ENCODE measurements at places on chromosomes 11 and 22.

GRCh38 chr11:131748151-131749050 lies 378.0 kb downstream of the NTM start:
- no peak for DNase-seq

- DNase-seq: no peak
Observed at GRCh38 chr11:93942176-93942575, 79.0 kb upstream of the HEPHL1 start.

GRCh38 chr11:116849486-116849885 lies 12.1 kb upstream of the APOA1 start:
- DNase-seq: no peak

DNA sequence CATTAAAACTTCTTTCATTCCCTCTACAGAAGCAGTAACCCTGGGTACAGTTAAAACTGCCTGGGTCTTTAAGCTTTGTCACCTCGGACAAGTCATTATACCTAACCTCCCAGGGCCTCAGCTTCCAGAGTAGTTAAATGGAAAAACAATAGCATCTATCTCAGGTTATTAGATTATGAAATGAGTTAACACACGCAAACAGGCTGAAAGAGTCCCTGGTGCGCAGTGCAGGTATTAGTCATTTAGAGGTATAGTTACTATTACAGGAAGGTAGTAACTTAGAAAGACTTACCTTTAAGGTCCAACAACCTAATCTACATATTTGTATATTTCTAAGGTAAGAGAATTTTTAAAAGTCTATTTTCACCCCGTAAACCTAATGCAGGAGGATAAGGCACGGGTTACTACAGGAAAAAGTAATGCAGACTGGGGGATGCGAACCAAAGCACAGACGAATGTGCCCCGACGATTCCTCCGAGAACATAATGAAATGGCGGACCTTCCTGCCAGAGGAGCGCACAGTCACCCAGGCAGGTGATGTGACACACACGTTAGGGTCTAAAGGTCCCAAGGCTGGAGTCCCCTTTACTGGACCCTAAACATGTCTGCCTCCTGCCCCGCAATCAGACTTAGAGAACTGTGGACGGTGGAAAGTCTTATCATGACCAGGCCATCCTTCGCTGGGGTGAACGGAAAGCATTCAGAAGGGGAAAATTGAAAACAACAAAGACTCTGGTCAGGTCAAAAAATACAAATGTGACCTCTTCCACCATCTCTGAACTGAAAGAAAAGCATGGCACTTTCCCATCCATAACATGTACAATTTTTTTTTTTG lies 1.3 kb downstream of the NAP1L4 start:
- peak; percentile 13 for DNase-seq

DNA sequence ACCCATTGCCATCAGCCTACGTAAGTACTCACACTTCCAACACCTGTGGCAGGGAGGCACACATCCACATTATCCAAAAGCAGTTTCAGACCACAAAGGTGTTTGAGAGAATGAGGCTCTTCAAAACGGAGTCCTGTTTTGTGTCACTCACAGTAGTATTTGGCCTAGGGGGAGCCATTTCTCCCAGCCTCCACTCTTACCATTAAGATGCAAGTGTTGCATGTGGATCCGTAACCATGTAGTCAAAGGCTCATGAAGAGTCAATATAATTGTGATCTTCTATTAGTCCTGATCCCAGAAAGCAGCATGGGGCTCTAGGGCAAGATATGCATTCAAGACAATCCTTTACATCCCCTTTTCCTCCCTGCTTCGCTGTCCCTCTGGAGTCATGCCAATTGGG lies 41.5 kb downstream of the IL10RA start:
- no peak for DNase-seq

- no peak for DNase-seq
Observed at GRCh38 chr11:4559527-4560440, 14.8 kb downstream of the OR52M1 start.

GRCh38 chr22:29765905-29766631 lies 739 bp downstream of the ZMAT5 start:
- DNase-seq: no peak

GRCh38 chr11:97742717-97743116 lies 1278.0 kb upstream of the CNTN5 start:
- no peak for DNase-seq

DNA sequence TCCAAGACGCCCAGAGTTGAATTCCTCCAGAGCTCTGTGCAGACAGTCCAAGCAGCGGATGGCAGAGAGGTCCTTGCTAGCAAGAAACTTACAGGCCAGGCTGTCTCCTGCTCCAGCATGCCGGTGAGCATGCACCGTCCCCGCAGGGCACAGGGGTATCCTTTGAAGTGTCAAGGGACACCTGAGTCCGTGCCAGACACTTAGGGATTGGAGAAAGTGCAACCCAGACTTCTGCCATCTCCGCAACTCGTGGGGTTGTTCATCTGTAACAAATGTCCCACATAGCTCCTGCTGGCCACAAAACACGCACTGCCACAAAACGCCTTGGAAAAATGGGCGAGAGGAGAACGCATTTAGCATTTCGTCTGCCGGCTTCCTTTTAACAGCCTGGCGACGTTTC lies 13.3 kb downstream of the TSPO start:
- DNase-seq: no peak

DNA sequence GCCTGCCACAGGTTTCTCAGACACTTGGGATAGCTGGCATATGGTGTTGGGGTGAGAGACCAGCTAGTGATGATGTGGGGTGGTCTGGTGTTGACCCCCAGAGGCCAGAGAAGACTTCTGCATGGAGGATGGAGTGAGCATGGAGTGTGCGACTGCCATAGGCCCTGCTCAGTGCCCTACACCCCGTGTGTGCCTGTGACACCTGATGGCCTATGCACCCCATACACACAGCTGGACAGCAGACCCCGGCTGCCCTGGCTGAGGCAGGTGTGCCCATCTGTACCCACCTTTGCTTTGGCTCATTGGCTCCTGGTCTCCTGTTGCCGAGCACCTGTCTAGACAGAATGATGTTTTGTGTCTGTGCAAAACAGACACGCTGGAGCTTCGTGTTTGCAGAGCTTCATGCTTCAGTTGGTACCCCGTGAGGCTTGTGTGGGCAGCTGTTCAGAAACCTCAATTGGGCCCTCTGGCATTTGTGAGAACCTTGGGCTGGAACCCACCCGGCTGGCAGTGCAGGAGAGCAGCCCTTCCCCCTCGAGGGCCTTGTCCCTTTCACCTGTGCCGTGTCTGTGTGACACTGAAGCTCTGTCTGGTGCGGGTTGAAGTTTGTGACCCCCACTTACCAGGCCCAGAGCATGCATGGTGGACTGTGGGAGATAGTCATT lies 27.6 kb downstream of the BCR start:
- DNase-seq: no peak

- no peak for DNase-seq
Observed at GRCh38 chr22:17562906-17563870, at the start of gene SLC25A18. Gene SLC25A18, plus strand, starts transcription at chr22:17563498. Its CDS starts 16,447 bp downstream, at chr22:17579945.

- no peak for DNase-seq
Observed at GRCh38 chr11:95655536-95655935, 134.0 kb downstream of the FAM76B start.

GRCh38 chr22:19353363-19354131 lies 62.0 kb upstream of the CLTCL1 start:
- DNase-seq: no peak

DNA sequence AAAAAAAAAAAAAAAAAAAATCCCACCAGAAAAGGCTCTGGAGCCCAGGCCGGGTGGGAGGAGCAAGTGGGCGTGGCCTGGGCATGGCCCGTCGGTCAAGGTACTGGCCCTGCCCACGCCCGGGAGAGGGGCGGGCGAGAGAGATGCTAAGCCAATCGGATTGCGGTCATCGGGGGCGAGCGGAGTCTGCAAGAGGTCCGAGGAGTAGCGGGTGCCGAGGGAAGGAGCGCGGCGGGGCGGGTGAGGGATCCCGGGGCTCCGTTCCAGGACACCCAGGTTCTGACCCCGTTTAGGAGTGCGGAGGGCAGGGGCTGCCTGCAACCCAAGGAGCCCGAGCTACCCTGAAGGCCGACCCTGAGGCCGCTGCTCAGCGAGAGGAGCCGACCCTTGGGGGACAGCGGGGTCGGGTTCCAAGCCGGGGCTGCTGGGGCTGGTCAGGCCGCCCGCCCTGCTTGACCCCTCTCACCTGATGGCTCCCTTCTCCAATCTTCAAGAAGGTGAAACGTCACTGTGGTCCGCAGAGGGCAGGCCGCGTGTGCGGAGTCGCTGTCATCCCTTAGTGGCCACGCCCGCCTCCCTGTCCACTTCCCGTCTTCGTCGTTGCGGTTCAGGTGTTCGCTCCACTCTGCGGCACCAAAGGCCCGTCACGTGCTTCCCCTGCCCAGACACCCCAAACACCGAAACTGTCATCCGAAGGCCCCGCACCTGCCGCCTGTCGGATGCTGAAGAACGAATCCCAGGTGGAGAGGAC lies 11.1 kb upstream of the TAB1 start:
- peak; percentile 29 for DNase-seq

DNA sequence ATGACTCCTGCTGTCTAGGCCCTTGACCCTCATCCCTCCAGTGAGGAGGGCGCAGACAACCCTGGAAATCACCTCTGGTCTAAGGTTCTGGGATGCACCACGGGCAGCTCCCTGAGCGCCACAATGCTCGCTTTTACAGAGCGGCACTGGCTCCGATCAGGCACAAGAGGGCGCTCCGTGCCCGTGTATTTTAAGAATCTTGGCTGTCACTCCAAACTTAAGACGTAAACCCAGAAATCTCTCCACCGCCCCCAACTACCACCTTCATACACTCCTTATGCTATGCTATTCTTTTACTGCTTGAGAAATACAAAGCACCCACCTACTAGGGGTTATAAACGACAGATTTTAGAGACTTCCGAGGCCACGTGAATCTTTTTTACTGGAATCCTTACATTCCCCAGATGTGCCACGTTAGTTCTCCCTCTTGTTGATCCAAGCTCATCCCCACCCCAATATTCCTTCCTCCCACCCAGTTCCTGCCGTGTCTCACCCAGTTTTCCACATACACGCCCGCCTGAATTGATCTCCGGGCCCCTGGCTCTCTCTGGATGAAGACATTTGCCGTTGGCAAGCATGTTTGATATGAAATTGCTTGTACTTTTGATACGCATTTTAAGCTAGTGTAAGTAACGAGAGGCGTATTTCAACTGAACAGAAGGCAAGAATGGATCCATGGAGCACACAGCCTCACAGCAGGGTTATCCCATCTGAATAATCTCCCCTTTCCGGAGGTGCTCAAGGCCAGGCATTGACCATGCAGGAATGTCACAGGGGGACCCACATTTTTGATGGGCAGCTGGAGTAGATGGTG lies 453.5 kb downstream of the OPCML start:
- no peak for DNase-seq

DNA sequence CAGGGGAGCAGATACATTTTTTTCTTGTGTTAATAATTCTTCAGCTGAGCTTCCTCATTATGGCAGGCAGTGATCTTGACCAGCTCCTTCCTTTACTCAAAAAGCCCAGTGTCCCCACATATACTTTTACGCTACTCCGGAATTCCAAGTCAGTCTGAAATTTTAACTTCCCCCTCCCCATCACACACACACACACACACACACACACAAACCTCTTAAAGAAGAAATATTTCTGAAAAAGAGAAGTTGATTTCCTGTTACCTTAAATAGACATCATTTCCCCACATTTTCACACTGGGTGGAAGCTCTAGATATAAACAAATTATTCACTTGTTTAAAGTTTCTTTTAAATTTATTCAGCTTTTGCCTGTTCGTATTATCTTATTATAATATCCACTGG lies 113.9 kb downstream of the DBX1 start:
- no peak for DNase-seq

- no peak for DNase-seq
Observed at GRCh38 chr22:22576244-22576988, 17.4 kb upstream of the PRAME start.

GRCh38 chr11:57182896-57183295 lies 1.1 kb downstream of the LRRC55 start:
- DNase-seq: no peak

- DNase-seq: no peak
Observed at GRCh38 chr22:39101226-39101625, 4.2 kb downstream of the APOBEC3H start.

GRCh38 chr11:95254716-95255115 lies 23.7 kb upstream of the SESN3 start:
- DNase-seq: no peak

GRCh38 chr11:132042296-132042695 lies 671.9 kb downstream of the NTM start:
- DNase-seq: no peak

- no peak for DNase-seq
Observed at GRCh38 chr11:84607975-84608836, 1018.9 kb downstream of the DLG2 start.

GRCh38 chr11:15327786-15328231 lies 213.1 kb downstream of the INSC start:
- no peak for DNase-seq

- DNase-seq: no peak
Observed at GRCh38 chr22:36116127-36116526, 44.4 kb downstream of the APOL3 start.

GRCh38 chr11:91366816-91367215 lies 857.8 kb upstream of the FAT3 start:
- DNase-seq: no peak

- no peak for DNase-seq
Observed at GRCh38 chr22:27723158-27723557, 78.4 kb downstream of the MN1 start.

DNA sequence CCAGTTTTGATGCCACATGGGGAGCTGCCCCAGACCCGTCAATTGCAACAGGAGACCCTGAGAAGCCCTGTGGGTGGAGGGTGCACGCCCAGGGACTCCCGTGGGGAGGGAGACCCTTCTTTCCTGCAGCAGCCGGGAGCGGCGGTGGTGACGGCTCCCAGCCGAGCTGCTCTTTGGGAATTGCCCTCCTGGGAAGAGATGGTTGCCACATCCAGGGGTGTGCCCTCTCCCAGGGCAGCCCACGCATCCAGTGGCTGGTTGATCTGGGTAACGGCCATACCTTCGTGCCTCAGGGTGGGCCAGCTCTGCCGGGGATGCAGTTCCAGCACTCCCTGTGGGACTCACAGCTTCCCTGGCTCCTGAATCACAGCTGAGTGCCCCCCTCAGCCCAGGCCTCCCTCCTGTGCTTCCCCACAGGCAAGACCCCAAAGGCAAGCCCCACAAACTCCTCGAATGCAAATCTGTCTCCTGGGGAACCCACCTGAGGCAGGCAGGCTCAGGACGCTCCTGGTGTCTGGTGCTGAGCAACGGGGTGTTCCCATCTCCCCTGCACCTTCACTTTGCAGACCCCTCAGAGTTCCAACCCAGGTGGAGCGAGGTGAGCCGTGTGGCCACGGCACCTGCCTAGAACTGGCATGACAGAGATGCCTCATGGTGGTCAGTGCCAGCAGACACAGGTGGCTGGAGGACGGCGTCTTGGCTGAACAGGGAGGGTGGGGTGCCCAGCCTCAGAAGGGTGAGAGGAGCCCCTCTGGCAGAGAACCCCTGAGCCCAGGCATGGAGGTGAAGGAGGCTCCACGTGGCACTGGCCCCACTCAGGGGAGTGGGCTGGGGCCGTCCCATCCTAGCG lies 1027.4 kb downstream of the BRD1 start:
- DNase-seq: no peak

DNA sequence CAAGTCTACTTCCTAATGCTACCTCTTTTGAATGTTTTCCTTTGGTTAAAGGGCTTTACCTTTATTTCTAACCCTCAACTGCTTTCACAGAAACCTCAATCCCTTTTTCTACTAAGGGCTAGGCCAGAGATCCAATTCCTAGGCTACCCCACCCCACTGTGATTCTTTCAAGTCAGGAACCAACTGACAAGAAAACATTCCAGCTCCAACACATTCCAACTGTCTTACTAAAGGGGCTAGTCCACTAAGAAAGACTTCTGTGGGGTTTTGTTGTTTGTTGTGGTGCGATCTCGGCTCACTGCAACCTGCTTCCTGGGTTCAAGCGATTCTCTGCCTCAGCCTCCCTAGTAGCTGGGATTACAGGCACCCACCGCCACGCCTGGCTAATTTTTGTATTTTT lies 151.3 kb downstream of the APOL5 start:
- DNase-seq: no peak

GRCh38 chr22:35064664-35065063 lies 1.3 kb upstream of the ISX start:
- DNase-seq: no peak
